Epithelial cell of umbilical artery (primary cell): ENCODE measurements at places on chromosomes 7 and 10. TPM values are rescaled to one million over a fixed set of nuclear protein-coding genes. Genes with fewer than 3 reads are reported as not detected.

ZNF487 gene
- total RNA-seq: 1.1 and 2.6 TPM in 2 replicates

TMEM236 gene
- total RNA-seq: under 0.01 and 0.15 TPM in 2 replicates

ADCY1 gene
- 0.32 and 0.61 TPM in 2 replicates for total RNA-seq

SNCG gene
- 45.8 and 76.9 TPM in 2 replicates for total RNA-seq

SGMS1 gene
- total RNA-seq: 26.3 and 45.0 TPM in 2 replicates

NPTX2 gene
- 0.91 and 2.6 TPM in 2 replicates for total RNA-seq

UNCX gene
- total RNA-seq: not detected in 2 replicates

CPA4 gene
- total RNA-seq: 0.32 and 1.7 TPM in 2 replicates

WASHC2A gene
- 27.6 and 38.3 TPM in 2 replicates for total RNA-seq

DKK1 gene
- total RNA-seq: 191 and 206 TPM in 2 replicates

GDF2 gene
- total RNA-seq: not detected in 2 replicates

C10orf105 gene
- 0.15 TPM in 1 of 2 replicates, not detected in the other for total RNA-seq

GJD4 gene
- total RNA-seq: not detected in 2 replicates

STEAP4 gene
- not detected in 2 replicates for total RNA-seq

ARPC1B gene
- 597 and 600 TPM in 2 replicates for total RNA-seq

ACBD7 gene
- total RNA-seq: 1.3 and 4.6 TPM in 2 replicates

GDF10 gene
- total RNA-seq: under 0.01 and 0.30 TPM in 2 replicates

SLIT1 gene
- total RNA-seq: under 0.01 TPM in 1 of 2 replicates, not detected in the other

PKD1L1 gene
- total RNA-seq: 0.32 and 1.2 TPM in 2 replicates

TUBB8 gene
- total RNA-seq: 0.61 TPM in 1 of 2 replicates, not detected in the other

SPRN gene
- under 0.01 TPM in 1 of 2 replicates, not detected in the other for total RNA-seq

FAM170B gene
- total RNA-seq: not detected in 2 replicates

ITPRID1 gene
- not detected in 2 replicates for total RNA-seq

PRLHR gene
- not detected in 2 replicates for total RNA-seq

CLCN1 gene
- not detected in 2 replicates for total RNA-seq

STAG3 gene
- total RNA-seq: 0.65 and 1.1 TPM in 2 replicates

MYOF gene
- total RNA-seq: 169 and 214 TPM in 2 replicates

ZNF746 gene
- 14.6 and 19.6 TPM in 2 replicates for total RNA-seq

HNRNPH3 gene
- 28.6 and 35.1 TPM in 2 replicates for total RNA-seq

NODAL gene
- total RNA-seq: not detected in 2 replicates

SPDYE9 gene
- not detected in 2 replicates for total RNA-seq

NCF1 gene
- not detected in 2 replicates for total RNA-seq
